NCI-H1436 (cell line): ENCODE measurements at places on chromosomes 2 and 18.

DNA sequence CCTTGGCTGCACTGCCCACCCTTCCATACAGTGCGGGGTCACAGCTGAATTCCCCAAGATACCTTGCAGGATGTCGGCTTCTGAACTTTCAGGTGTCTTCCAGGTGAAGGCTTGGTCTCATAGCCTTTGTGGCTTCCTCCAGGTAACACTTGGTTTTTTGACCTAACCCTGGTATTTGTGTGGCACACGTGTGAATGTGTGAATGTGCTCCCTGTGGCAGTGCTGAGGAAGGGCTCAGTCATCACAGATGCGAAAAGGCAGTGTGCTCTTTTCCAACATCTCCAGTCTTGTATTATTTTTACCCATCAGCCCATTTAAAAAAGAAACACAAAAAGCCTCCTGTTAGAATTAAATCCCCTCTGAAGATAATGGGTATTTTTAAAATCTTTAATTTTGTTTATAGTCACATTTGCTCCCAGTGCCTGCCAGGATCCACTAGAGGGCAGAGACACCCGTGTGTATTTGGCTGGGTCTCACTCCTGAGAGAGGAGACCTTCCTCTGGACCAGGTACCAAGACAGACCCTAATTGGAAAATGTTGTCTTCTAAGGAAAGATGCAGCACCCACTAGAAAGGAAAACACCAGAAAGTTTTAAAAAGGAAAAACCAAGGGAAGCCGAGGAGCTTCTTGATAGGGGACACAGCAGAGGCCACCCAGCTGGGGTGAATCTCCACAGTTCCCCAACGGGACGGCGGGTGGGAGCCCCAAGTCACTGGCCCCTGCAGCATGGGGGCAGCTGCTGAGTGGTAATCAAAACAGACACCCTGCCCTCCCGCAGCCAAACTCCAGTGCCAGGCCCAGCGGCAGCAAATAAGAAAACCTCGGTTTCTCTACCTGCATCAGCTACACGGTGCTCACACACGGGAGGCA lies 27.7 kb downstream of the FAM110C start:
- no peak for DNase-seq

GRCh38 chr18:59861009-59861408 lies 38.8 kb upstream of the PMAIP1 start:
- DNase-seq = no peak

DNA sequence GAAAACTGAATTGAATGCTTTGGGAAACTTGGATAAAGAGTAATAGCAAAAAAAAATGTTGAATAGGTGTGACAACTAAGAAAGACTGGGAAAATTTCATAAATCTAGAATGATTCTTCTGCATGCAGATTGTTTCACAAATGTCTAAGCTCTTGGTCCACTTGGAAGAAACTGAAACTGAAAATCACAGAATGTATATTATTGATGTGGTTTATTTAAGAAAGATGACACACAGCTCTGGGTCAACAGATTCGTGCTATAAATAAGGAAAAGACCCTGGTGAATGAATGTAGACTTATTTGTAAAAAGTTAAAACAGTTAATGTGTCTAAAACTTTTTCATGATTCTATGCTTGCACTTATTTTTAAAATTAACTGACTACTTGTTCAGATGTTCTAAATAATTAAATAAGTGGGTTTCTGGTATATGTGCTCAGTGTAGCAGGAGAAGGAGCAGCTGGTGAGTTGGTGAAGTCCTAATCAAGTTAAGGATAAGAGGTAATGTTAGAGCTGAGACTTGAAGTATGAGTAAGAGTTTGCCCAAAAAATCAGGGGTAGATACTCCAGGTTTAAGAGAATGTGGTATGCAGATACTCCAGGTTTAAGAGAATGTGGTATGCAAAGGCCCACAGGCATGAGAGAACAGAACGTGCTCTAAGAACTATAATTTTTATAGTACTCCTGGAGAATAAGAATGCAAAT lies 24.5 kb downstream of the UGP2 start:
- no peak for DNase-seq

- no peak for DNase-seq
These were observed 24.6 kb downstream of the KCNE4 start for GRCh38 chr2:223076573-223076972.

DNA sequence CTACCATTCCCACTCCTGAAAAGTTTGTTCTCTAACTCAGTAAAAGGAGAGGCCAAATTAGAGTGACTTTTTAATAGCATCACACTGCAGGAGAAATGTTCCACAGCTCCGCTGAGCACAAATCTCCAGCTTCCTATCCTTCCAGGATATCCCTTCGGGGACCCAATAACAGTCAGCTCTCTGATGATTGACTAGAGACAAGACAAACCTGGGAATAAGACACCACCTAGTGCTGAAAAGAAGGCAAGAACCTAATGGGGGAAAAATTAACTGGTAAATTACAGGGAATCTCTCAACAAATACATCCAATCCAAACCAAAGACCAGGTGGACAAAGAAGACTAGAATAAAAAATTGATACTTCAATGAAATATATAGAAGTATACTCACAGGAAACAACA lies 977.1 kb upstream of the SOX11 start:
- DNase-seq = no peak

- DNase-seq = peak; percentile 35
These were observed at the start of gene ZEB2 for GRCh38 chr2:144519934-144520731. TSS of gene ZEB2 (minus strand) at chr2:144520119. CDS start at chr2:144517350, 2,769 bp downstream.

GRCh38 chr18:5914951-5915350 lies 19.6 kb upstream of the TMEM200C start:
- DNase-seq = no peak

DNA sequence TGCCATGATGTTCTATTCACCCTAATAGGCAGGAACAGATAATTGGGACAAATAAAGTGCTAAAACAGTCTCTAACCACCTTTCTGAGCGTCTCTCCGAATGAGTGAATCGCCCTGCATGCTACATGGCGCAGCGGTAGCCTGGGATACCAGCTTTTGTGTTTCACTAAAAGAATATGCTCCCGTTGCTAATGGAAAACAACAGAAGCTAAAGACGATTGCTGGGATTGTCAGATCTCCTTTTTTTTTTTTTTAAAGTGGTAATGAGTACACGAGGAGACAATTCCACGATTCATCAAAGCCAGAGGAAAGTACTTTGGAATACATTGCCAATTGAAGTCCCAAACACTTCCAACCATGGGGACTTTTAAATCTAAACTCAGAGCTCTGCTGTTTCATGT lies 1815.3 kb upstream of the CELF4 start:
- no peak for DNase-seq
